CD4-positive, alpha-beta T cell treated with Interleukin-15 for 1 hour (primary cell): ENCODE measurements at places on chromosomes 1 and 21.

DNA sequence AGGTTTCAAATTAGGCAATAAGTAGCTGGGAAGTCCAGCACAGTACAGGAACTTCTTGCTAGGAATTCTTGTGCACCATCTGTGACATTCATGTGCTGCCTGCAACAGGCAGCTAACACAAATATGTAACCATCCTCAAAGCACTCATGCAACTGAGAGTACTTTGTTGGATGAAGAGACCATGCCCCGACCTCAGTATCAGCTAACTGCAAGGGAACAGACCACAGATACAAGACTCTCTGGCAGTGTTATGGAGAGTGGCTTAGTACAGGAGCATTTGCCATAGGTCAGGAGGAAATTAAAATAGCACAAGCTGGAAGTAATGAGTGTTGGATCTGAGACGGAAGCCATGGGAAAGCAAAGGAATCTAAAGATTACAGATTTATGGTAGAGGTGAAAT is 123.6 kb downstream of the LRRC53 start:
- DNase-seq, result no peak

DNA sequence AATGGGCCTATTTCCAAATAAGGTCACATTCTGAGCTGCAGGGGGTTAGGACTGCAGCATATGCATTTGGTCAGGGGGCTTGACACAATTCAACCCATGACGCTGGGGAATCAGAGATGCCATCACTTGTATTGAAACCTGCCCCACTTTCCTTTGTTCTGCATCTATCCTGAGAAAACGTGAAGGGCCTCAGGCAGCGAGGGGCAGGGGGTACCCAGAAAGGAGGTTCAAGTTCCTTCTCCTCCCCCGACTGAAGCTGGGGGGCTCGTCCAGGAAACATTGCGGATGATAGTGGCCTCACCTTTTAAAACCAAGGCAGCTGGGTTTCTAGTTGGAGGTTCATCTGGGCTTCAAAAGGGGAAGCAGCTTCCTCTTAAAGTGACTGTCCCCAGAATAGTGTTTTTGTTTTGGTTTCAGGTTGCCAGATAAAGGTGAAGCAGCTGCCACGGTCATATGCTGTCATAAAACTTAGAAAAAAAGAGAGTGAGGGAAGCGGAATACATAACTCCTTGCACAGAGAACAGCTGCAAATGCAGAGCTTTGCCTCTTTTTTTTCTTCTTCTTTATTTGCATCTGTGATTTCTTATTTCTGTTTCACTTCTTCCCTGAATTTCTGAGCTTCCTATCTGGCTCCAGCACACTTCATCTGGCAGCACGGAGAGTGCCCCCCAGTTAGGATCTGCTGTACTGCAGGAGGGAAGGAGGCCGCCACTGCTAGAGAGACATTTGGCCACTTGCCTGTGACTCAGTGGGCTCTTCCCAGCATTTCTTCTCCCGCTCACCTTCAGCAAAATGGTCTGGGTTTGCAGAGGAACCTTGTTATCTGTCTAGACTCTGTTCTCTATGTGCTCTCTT is 142.0 kb downstream of the AJAP1 start:
- DNase-seq, result no peak

DNA sequence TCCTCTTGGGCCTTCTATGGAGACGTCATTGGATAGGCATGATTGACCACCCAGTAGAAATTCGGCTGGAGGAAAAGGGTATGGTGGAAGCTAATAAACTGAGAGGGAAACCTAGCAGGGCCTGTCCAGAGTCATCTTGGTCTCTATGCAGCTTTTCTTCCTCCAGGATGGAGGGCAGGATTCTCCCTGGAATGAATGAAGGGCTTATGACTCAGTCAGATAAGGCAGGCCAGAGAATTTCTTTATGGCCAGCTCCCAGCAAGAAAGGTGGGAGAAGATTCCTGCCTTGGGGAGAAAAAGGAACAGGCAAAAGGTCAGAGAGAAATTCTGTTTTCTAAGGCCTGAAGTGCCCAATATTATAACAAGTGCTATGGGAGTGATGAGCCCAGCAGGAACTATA is 17.1 kb downstream of the FBLIM1 start:
- DNase-seq, result no peak

- DNase-seq, result no peak
Measured at GRCh38 chr1:11481019-11481418, 2.1 kb downstream of the DISP3 start.

GRCh38 chr1:15680561-15681348 is 3.4 kb upstream of the PLEKHM2 start:
- DNase-seq, result no peak
